ENCODE measurements at places on chromosomes 3 and 15.

DNA sequence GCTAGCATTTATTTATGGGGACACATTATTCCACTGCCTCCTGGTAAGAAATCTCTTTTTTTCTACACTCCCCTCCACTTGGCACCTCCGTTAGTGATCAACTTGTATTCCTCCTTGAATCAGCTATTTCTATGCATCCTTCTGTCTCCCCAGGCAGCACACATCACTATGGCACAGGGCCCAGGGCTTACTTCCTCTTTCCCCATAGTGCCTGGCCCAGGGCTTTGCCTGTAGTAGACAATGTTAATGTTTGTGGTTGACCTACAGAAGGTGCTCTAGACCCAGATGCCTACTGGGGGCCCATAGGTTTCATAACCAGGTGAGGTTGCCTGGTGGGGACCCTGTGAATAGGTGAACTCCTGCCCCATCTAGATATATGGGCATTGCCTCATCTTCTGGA, 44.9 kb downstream of the EPHB1 start:
- DNase-seq = no peak

DNA sequence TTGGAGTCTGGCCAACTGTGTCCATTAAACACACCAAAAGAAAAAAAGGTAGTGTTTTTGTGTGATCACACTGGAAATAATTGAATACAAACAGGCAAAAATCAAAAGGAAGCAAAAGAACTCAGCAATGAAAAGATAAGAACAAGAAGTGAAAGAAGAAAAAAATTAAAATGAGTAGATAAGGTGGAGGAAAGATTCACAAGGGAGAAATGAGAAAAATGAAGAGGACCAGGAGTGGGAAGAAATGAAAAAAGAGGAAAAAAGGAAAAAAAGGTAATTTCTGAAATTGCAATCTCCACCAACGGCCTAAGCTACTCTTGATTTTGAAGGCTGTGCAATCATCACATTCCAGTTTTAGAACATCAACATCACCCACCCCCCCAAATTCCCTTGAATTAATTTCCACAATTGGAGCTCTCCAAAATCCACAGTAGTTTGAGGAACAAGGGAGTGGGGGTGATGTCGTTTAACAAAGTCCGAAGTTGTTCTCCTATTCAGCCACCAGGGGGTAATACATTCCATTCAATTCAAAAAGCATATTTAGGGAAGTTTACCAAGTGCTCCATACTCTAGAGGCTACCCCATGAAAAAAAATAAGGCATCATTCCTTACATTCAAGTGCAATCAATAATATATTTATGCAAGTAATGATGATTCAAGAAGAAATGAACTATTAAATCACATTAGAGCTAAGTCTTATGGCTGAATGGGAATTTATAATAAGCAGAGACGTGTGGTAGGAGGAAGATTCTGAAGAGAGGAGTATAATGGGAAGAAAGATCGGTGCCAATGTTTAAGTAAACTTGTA, 37.4 kb downstream of the ZNF860 start:
- DNase-seq = peak; percentile 24

DNA sequence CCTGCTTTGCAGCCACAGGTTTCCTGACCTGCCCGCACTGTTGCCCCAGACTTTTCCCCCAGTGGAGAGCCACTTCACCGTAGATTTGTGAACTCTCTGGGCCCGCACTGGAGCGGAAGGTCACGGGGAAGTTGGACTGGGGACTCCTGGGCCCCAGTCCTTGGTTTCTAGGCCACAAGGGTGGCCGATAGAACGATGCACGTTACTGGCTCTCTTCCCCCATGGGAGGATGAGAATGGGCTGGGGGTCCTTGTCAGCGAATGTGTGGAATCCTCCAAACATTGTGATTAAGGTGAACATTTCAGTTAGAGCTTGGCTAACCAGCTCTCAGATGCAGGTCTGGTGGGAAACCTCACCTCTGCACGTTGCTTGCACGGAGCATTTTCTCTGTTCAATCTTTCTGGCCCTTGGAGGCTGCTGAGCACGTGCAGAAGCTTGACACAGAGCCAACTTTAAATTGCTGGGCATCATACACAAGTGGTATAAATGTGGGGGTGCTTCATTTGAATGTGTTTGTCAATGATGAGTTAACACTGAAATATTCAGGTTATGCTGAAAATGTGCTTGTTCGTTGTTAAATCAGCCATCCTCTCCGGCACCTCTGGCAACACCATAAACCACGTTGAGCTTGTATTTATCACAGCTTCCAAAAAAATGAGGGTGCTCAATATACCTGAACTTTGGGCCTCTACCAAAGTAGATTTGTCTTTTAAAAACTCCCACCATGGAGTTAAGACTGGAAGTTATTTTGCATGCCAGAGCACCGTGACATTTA, 976 bp downstream of the DIS3L start:
- peak; percentile 39 for DNase-seq

GRCh38 chr3:143002083-143002712, 828 bp downstream of the U2SURP start:
- no peak for DNase-seq

DNA sequence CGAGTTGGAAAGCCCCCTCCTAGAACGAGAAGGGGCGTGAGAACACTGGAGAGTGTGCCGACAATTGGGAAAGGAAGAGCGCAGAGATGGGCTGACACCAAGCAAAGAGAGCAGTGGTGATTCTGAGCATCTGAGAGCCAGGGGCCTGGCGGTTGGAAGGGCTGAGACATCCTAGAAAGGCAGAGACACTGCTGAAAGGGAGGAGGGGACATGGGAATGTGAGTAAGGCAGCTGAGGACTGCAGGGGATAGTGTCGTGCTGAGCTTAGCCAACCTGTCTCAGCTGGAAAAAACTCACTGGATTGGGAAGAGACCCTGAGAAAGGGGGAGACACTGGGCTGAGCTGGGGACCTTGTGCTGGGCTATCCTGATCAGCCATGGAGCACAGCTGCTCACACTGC, 58.1 kb upstream of the SLC6A6 start:
- DNase-seq = no peak

- peak; percentile 52 for DNase-seq
Observed at GRCh38 chr15:63601704-63602185, 4.6 kb downstream of the FBXL22 start.

DNA sequence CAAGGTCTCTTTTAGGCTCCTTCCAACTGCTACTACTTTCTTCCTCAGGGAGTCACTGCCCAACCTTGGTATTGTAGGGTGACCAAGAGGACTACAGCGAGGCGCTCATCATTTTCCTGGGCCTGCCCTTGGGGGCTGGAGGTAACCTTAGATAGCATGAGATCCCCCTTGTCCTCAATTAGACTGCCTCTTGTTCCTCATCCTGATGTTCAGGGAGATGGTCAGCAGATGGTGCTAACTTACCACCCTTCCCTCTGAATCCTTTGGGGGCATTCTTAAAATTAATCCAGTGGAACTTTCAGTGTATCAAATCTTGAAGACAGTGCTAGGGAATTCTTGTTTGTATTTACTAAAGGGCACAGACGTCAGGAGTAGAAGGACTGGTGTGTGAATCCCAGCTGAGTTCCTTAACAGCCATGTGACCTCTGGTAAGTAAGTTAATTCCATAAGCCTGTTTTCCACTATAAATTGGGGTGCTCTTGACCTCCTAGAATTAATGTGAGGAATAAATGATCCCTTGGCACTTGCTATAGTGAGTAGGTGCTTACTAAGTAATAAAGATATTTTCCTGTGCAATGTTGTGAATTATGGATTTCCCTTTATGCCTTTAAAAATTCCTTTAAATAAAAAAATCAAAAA, 4.1 kb upstream of the CLPX start:
- no peak for DNase-seq

DNA sequence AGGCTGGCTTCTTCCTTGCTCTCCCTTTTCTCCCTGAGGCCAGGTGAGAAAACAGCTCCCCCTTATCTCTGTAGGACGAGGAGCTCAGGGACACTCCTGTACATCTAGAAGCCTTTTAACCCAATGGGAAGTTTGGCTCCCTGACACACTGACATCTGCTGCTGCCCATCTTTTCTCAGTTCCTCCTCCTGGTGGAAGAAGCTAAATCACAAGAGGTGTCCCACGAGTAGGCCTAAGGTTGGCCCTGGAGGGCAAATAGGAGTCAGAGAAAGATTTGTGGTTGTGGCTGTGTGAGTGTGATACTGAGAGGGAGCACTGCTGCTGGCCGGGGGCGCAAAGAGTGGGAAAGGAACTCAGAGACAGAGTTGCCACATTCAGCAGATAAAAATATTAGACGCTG, 49.5 kb downstream of the ARHGAP31 start:
- DNase-seq = no peak

DNA sequence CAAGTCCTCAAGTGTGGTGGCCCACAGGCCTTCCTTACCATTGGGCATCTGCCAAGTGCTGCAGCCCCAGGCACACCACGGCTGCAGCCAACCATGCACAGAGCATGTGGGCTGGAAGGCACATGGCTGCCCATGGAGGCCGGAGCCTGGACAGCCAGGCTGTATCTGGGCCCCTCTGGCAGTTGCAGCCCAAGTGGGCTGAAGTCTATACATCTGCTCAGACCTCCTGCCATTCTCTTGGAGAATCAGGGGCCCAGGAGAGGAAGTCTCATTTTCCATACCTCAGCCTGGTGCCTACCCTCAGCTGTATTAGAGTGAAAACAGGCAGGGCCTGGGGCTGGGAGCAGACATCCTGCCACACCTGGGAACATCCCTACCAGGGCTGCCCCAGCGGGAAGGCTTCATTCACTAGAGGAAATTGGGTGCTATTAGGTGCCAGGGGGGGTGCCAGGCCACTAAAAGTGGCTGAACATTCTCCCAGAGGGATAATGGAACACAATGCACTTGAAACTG, 48.0 kb upstream of the SLCO2A1 start:
- no peak for DNase-seq

GRCh38 chr15:34122771-34123183, 20.9 kb downstream of the PGBD4 start:
- DNase-seq = no peak

GRCh38 chr3:150797155-150797554, 34.2 kb upstream of the SIAH2 start:
- no peak for DNase-seq

GRCh38 chr15:33535135-33535534, 224.4 kb downstream of the RYR3 start:
- DNase-seq = no peak

DNA sequence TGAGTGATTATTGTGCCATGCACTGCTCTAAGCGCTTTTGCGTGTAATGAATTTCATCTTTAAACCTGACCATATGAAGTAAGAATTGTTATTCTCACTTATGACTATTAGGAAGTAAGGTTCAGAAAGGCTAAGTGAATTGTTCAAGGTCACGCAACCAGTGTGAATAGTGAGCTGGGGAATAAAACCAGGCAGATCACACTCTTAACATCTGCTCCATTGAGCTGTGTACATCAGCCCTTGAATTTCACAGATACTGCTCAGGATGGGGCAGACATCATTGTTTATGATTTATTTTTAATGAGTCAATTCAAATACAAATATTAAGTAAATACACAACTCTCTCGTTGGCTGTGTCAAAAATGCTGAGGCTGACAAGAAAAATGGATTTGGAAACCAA, 184.5 kb downstream of the FNDC3B start:
- DNase-seq = no peak

- DNase-seq = no peak
Observed at GRCh38 chr3:196501316-196502044, 2.1 kb downstream of the RNF168 start.

GRCh38 chr15:75843678-75844581, 683 bp downstream of the UBE2Q2 start:
- DNase-seq = peak; percentile 21

DNA sequence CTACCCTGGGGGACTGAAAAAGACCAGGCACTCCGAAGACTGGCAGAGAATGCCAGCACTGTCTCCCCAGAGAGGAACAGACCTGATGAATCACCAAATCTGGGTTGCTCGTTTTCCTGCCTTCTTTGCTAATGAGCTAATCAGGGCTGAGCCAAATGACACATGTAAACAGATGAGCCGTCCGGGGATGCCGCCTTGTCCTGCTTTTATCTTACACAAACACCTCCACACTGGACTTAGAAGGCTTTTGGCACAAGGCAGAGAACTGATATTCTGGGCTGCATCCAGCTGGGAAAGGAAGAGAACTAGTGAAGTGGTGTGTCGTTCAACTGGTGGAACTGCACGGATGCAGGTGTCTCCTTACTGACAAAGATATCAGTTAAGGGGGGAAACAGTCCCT, 88.1 kb downstream of the MECOM start:
- DNase-seq = no peak

GRCh38 chr3:137335478-137335877, 377.7 kb downstream of the IL20RB start:
- no peak for DNase-seq

Measured in NCI-H774 (cell line).